ENCODE measurements at places on chromosomes 1 and 21.

DNA sequence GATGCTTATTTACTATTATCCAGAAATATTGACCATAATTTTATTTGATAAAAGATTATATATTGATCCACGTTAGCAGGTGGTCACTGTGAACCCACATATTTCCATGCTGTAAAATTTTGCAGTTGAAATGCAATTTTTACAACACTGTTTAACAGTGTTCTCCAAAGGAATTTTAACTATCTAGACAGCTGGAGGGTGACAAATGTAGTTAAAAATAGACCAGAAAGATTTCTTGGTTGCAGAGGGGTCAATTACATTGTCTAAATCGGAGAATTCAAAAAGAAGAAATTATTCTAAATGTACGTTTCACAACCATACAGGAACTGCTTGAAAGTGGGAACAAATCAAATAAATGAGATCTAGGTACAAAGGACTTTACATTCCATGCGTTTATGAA, 625.2 kb upstream of the NCAM2 start:
- DNase-seq = no peak

GRCh38 chr1:226545836-226546596, 2.5 kb upstream of the STUM start:
- DNase-seq = no peak

- no peak for DNase-seq
These were observed 1.2 kb downstream of the PIK3C2B start for GRCh38 chr1:204493145-204493983.

DNA sequence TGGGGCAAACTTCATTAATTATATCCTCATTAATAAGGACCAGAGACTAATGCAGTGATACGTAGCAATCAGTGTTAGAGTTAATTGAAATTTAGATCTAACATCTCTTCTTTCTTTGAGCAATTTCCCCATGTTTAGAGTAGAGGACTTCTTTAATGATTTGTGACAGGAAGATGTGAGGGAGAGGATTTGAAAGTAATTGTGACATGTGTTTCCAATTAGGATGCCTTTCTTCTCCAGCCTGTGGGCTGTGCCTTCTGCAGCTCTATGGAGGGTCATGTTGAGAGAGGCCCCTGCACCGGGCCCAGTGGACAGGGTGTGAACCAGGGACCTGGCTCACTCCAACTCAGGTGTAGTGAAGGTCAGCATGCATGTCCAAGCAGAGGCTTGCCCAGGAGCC, 103.0 kb downstream of the GREM2 start:
- DNase-seq = no peak

- DNase-seq = no peak
These were observed 214.1 kb downstream of the DYRK1A start for GRCh38 chr21:37580666-37581065.

DNA sequence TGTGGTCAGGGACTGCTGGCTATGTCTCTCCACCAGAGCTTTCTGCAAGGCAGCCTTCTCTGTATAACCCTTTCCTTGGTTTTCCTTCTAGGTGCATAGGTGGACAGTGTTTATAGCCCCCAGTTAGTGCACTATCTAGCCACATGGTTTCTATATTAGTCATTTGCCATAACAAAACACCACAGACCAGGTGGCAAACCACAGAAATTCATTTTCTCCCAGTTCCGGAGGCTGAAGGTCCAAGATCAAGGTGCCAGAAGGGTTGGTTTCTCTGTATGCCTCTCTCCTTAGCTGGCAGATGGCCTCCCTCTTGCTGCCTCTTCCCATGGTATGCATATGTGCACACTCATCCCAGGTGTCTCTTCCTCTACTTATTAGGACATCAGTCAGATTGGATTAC, 106.4 kb downstream of the KAZN start:
- DNase-seq = no peak

DNA sequence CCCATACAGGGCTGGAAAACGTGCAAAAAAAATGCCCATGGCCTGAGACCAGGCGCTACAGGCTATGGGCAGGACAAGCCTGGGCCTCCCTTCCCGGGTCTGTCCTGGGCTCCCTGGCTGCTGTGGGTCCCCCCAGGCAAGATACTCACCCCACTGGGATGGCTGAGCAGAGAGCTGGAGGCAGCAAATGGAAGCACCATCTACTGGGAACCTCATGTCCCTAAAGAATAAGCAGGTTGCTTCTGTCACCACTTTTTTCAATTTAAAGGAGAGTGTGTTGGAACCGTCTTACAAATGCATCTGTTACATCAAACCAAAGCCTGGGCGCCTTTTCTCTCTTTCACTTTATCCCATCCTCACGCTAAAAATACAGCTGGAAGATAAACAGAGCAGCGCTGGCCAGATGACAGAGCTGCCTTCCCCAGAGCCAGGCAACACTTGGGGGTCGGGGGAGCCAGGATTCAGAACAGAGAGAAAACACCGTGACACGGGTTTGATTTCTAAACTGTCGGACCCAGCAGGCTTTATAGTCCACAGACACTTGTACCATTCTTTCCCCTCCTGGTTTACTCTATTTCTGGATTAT, 262.1 kb upstream of the VAMP3 start:
- no peak for DNase-seq

DNA sequence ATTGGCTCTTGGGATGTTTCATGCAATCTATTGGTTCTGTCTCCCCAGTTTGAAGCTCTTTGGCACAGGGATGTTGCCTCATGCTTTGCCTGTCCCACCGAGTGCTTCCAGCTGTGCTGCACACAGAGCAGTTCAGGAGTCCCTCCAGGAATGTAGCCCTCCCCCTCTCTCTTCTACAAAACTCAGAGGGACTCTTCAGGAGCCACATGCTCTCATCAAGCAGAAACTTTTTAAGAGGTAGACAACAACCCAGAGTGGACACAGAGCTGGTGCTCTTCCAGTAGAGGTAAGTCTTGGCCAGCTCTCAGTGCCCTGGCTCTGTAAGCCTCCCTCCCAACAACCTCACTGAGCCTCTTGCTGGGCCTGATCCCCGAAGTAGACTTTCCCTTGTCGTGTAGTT, 11.6 kb upstream of the ZNF697 start:
- DNase-seq = no peak

DNA sequence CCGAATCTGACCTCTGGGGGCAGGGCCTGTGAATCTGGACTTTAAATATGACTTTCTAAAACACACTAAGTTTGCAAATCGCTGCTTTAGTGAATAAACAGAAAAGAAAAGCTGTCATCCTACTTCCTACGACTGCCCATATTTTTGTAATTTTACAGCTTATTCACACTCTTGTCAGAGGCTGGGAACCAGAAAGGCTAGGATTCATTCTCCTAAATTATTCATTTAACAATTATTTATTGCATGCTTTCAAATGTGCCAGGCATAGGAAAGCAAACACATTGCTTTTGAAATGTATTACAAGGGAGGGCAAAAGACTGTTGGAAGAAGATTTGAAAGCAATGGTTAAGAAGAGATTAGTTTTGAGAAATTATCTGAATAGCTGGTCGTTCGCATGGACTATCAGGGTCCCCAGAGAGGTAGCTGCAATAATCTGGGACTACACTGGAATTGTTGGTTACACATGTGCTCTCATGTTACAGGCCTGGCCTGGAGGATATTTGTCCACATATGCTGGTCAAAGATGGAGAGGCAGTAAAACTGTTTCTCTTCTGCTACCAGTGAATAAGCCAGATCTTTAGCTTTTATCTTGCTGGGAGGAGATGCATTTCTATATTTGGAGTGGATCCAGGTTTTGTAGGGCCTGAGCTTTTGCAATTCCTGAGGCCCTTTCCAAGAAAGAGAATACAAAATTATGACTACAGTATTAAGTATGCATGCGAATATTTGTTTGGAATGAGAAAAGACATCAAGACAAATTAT, 29.6 kb upstream of the SFPQ start:
- no peak for DNase-seq

DNA sequence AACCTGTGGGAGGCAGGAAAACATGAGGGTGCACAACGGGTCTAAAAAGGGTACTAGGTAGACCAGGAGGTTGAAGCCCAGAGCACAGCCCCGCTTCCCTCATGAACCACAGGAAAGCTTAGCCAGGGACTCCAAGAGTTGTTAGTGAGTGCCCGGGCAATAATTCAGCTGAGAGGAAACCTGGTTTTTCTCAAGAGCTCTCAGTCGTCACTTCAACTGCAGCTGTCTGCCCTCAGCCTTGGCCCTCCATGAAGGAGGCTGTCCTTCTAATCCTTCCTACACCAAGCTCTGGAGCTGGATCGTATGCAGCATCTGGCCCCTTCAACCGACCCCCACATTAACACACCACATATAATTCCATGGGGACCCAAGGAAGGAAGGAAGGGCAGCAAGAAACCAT, 77.0 kb upstream of the BACE2 start:
- DNase-seq = no peak

DNA sequence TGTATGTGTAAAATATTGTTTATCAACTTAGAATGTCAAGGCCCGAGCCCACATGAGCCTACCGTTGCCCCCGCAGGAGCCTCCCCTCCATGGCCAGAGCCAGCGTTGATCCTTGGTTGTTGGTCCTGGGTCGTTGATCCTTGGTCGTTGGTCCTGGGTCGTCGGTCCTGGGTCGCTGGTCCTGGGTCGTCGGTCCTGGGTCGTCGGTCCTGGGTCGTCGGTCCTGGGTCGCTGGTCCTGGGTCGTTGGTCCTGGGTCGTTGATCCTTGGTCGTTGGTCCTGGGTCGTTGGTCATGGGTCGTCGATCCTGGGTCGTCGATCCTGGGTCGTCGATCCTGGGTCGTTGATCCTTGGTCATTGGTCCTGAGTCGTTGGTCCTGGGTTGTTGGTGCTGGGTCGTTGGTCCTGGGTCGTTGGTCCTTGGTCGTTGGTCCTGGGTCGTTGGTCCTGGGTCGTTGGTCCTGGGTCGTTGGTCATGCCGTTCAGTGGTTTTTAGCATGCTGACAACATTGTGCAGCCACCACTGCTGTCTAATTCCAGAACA, 105.0 kb upstream of the TMEM51 start:
- no peak for DNase-seq

- no peak for DNase-seq
These were observed 43.4 kb upstream of the ZBTB40 start for GRCh38 chr1:22408230-22408629.

- no peak for DNase-seq
These were observed 749 bp upstream of the PEX11B start for GRCh38 chr1:145918992-145919939.

DNA sequence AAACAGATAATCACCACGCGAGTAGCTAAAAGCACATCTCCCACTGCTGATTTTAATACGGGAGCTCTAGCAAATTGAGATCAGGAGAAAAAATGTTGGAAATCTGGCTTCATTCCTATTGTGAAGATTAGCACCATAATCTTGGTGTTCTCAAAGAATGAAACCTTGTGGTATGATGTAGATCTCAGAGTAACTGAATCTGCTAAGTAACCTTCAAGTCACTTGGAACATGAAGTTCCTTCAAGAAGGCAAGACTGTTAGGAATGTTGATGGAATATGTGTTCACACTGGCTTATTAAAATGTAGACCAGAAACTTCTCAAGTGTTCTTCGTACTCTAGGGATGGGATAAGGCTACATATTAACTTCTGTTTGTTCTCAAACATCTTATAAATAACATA, 117.4 kb upstream of the CHRM3 start:
- no peak for DNase-seq

DNA sequence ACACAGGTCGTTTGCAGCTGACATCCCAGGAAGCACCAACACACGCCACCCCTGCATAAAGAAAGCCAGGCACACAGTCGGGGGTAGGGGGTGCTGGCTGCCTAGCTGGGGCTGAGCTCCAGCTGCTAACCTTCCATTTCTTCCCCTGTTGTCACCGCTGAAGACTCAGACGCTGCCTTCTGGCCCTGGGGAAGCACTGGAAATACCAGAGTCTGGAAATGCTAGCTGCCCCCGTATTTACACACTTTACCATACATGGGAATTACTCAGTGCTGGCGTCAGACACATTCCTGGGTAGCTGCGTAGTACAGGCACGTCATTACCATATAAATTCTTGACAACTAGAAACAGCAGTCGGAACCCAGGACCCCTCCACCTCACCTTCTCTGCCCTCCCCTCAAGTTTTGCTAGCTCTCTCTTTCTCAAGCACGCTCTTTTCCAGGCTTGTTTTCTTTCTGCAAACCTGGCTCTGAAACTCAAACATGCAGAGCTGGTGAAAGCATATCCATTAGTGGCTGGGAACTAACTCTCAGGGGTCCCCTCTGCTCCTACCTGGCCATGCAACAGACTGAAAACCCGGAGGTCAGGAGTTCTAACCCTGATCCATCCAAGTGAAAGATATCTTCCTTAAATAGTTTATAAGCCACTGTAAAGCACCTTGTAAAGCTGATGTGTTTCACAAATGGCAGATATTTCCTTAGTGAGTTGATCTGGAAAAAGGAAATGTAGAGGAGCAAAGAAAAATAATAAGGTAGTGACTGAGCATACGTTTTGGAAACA, 3.3 kb downstream of the CSRP1 start:
- no peak for DNase-seq

GRCh38 chr1:213998785-213999184, 11.0 kb downstream of the PROX1 start:
- no peak for DNase-seq

- DNase-seq = no peak
These were observed 51.7 kb downstream of the AK5 start for GRCh38 chr1:77333501-77333900.

DNA sequence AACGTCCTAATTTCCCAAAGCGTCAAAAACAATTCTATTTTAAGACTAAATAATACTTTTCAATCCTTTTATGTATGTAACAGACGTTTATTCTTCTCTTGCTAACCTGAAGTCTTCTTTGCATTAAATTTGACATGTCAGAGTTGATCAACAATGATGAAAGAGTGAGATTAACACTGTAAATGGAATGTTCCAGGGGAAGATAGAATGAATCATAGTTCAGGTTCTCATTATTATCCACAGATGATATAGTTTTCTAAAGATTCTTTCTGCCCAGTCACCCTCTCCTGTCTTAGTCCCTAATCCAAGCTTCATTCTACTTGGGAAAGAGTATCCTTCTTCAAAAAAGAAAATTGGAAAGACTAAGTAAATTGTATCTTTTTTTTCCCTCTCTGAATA, 38.9 kb downstream of the SDCCAG8 start:
- no peak for DNase-seq

DNA sequence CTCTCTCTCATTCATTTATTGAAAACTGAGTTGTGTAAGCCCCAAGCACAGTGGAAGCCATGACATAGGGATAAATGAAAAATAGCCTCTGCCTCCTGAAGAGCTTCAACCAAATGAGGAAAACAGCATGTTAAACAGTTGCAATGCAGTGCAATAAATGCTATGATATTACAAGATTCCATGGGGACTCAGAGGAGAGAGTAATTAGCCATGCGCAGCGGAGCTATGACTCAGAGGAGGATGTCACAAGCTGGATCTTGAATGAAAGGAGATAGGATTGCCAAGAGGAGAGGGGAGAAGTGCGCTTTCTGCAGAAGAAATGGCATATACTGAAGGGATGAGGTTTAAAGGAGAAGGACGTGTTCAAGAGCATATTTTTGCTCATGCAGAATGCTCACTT, 231.3 kb upstream of the PLXNA2 start:
- no peak for DNase-seq

GRCh38 chr1:167757433-167758309, 35.9 kb downstream of the MPZL1 start:
- DNase-seq = no peak

DNA sequence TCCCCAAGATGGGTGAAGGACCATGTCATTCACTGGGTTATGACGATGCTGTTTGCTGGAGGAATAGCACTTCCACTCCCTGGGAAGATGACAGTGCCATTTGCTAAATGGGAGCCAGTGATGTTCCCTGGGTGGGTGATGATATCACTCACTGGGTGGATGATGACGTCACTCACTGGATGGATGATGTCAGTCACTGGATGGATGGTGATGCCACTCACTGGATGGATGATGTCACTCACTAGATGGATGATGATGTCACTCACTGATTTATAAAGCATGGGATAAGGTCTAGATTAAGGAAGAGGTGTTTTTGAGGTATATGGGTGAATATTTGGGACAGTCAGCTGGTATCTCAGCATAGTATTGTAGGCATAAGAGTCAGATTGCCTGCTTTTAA, 457.2 kb downstream of the AJAP1 start:
- no peak for DNase-seq

All from NCI-H1417 treated with DMSO at 0.1 percent for 48 hours (cell line).